ENCODE measurements at places on chromosomes 2 and 18.

DNA sequence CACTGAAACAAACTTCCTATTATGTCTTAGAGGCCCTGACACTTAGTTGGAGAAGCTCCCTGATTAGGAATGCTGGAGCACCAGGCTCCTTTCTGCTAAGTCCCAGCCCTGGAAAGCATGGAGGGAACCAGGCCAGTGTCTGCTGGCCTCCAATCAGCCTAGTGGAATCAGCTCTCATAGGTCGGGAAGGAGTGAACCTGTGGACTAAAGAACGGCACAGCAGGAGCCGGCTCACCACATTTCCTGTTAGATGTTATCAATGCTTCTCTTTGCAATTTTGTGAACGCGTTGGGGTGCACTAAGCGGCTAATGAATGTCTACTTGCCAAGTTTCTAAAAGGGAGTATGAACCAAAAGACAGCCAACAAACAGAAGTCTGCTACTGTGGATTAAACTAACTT is 296.6 kb downstream of the NAPG start:
- no peaks in the 10 kb centered on the region for H3K4me1 ChIP-seq
- H3K36me3 ChIP-seq: no peaks in the 10 kb centered on the region
- no peak for DNase-seq
- no peak overlapping the region for H3K4me3 ChIP-seq
- H3K27ac ChIP-seq: no peak overlapping the region
- peaks cover 16% of the 10 kb centered on the region for H3K27me3 ChIP-seq

GRCh38 chr2:219109471-219109870 is 48.8 kb upstream of the IHH start:
- no peak overlapping the region for H3K27ac ChIP-seq
- no peaks in the 10 kb centered on the region for H3K27me3 ChIP-seq
- no peak for DNase-seq
- no peaks in the 10 kb centered on the region for H3K36me3 ChIP-seq
- H3K4me3 ChIP-seq: no peak overlapping the region
- H3K4me1 ChIP-seq: no peaks in the 10 kb centered on the region

DNA sequence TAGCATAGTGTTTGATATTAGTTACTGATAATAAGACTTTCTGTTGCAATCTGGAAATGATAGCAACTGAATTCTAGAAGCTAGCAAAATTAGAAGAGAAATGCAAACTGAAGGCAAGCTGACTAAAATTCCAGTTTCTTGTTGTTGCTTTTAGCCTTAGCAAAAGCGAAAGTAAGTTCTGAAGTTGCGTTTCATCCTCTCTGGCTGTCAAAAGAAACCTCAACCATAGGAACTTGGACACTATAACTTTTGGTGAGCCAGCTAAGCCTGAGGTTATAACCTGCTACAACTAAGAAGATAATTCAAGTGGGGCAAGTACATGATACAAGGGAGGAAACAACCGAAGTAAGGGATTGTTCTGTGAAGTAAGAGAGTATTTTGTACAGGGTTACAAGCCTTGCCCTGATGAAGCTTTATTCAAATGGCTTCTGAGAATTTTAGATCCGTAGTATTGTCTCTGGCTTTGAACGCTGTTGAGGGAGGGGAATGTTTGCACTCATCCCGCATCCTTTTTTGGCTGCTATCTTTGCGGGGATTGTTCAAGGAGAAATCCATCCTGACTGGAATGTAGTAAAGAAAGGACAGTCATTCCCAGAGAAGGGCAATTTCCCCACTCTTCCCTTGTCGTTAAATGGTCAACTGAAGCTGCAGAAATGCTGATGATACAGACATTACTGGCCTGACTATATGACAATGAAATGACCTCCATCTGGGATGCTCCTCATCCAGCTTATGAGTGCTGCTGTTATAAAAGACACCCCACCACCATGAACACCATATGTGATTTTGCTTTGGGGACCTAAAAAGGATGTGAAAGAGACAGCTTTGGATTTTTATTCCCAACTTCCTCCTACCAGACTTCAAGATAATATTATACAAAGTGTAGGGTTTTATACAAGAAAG is 7.0 kb upstream of the TMX3 start:
- no peaks in the 10 kb centered on the region for H3K27me3 ChIP-seq
- H3K36me3 ChIP-seq: no peaks in the 10 kb centered on the region
- H3K27ac ChIP-seq: no peak overlapping the region
- no peak for DNase-seq

DNA sequence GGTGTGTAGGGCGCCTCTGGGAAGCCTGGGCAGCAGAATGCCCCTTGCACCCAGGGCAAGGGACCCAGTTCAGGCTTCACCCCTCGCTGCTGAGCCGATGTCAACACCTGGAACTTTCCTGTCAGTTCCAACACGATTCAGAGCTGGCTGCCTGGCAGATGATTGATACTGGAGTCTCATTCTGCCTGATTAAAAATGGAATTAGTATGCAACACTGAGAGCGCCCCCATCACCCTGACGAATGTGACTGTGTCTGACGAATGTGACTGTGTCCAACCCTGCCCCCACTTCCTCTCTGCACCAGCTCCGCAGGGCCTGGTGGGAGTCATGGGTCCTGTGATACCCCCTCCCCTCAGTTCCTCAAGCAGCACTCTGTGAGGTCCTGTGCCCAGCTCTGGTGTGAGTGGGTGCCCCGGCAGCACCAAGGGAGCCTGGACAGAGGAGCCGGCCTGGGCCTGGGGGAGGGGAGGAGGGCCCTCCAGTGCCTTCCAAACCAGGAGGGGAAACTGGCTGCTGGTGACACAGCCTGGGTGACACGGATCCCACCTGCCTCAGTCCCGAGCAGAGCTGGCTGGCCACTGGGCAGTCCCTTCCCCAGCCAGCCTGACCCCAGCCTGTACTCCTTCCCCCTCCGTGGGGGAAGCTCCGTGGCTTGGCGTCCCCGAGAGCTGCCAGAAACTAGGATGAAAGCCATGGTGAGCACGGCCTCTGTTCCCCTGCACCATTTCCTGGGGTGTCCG is 41.4 kb upstream of the ALPP start:
- DNase-seq: peak; percentile 23
- H3K27me3 ChIP-seq: no peaks in the 10 kb centered on the region
- H3K4me3 ChIP-seq: no peak overlapping the region
- H3K4me1 ChIP-seq: no peaks in the 10 kb centered on the region
- H3K27ac ChIP-seq: no peak overlapping the region
- H3K36me3 ChIP-seq: no peaks in the 10 kb centered on the region

DNA sequence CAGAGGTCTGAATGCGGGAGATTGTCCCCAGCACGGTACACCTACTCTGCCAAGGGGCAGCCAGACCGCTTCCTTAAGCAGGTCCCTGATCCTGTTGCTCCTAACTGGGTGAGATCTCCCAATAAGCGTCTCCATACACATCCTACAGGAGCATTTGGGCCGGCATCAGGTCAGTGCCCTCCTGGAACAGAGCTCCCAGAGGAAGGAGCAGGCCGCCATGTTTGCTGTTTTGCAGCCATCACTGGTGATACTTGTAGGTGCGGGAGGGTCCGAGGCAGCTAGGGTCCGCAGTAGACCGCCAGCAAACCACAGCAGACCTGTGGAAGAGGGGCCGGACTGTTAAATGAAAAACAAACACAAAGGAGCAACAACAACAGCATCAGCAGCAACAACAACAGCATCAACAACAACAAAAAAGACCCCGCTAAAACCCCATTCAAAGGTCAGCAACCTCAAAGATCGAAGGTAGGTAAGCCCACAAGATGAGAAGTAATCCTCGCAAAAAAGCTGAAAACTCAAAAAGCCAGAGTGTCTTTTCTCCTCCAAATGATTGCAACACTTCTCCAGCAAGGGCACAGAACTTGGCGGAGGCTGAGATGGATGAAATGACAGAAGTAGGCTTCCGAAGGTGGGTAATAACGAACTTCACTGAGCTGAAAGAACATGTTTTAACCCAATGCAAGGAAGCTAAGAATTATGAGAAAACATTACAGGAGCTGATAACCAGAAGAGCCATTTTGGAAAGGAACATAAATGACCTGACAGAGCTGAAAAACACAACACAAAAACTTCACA is 79.0 kb upstream of the CDH7 start:
- no peaks in the 10 kb centered on the region for H3K36me3 ChIP-seq
- H3K27ac ChIP-seq: no peak overlapping the region
- H3K4me1 ChIP-seq: no peaks in the 10 kb centered on the region
- no peak for DNase-seq
- no peaks in the 10 kb centered on the region for H3K27me3 ChIP-seq

DNA sequence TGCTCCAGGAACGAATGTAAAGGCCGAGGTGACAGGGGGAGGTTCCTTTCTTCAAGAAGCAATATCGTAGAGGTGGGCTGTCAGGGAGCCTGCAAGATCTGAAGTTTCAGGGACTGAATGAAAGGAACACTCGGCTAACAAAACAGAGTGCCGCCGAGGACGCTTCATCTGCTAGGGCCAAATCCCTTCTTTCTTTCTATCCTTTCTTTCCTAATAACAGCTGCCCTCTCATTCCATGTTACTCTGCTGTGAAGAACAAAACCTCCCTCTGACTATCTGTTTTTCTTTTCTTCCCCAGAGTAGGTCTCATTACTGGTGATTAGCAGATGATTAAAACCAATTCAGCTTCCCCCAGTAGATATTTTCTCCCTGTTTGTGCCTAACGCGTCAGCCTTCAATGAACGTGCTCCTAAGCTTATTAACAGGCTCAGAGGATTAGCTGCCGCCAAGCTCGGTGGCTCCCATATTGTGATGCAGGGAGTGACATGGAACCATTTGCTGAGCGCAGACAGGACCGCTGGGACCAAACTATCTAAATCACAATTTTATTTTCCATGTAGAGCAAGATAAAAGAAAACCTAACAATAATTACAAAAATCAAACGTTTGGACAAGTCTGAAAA is 414.6 kb downstream of the TMEM182 start:
- H3K36me3 ChIP-seq: no peaks in the 10 kb centered on the region
- H3K4me1 ChIP-seq: no peaks in the 10 kb centered on the region
- no peak overlapping the region for H3K27ac ChIP-seq
- no peaks in the 10 kb centered on the region for H3K27me3 ChIP-seq

- no peaks in the 10 kb centered on the region for H3K36me3 ChIP-seq
- peak overlapping the region; percentile 87 for H3K27ac ChIP-seq
- no peak overlapping the region for H3K4me3 ChIP-seq
- peaks cover 45% of the 10 kb centered on the region for H3K4me1 ChIP-seq
Observed at GRCh38 chr2:152523091-152523490, 188.1 kb downstream of the FMNL2 start.

- H3K36me3 ChIP-seq: no peaks in the 10 kb centered on the region
- no peaks in the 10 kb centered on the region for H3K4me1 ChIP-seq
- no peaks in the 10 kb centered on the region for H3K27me3 ChIP-seq
- H3K27ac ChIP-seq: no peak overlapping the region
Observed at GRCh38 chr2:57562495-57562894, 484.1 kb upstream of the VRK2 start.

DNA sequence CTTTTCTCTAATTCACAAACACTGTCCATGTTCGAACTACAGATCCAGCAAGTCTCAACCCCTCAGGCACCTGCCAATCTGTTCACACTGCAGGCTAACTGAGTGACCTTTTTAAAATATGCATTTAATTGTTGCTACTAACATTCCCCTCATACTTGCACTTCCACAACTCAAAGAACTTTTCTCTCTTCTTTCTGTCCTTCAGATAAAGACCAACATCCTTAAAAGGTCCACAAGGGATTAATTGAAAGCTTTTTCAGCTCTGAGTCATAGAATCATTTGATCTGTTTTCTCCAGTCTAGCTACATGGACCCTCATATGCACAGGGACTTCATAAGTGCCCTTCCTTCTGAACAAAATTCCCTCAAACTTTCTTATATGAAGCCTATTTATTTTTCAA is 1321.2 kb downstream of the DPP10 start:
- H3K36me3 ChIP-seq: no peaks in the 10 kb centered on the region
- no peaks in the 10 kb centered on the region for H3K27me3 ChIP-seq
- H3K27ac ChIP-seq: no peak overlapping the region
- no peaks in the 10 kb centered on the region for H3K4me1 ChIP-seq
- H3K4me3 ChIP-seq: no peak overlapping the region

DNA sequence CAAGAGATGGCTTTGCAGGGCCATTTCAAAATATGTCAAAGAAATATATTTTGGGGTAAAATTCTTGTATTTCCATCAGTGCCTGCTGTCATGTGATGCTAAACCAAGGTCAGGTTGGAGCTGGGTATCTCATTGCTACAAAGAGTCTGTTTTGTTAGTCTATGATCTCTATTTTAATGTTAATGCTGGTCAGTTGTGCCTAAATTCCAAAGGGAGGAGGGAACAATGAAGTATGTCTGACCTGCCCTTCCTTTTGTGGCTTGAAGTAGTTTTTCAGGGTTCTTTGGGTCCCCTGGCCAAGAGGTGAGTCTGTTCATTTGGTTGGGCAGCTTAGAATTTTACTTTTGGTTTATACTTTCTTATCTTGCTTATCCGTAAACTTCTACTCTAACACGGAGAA is 61.6 kb upstream of the DYNAP start:
- no peak overlapping the region for H3K4me3 ChIP-seq
- no peaks in the 10 kb centered on the region for H3K36me3 ChIP-seq
- no peak overlapping the region for H3K27ac ChIP-seq

GRCh38 chr2:98324181-98324580 is 22.1 kb upstream of the CNGA3 start:
- no peaks in the 10 kb centered on the region for H3K36me3 ChIP-seq
- no peaks in the 10 kb centered on the region for H3K27me3 ChIP-seq
- DNase-seq: no peak
- no peak overlapping the region for H3K4me3 ChIP-seq
- no peak overlapping the region for H3K27ac ChIP-seq
- no peaks in the 10 kb centered on the region for H3K4me1 ChIP-seq

- no peaks in the 10 kb centered on the region for H3K4me1 ChIP-seq
- no peaks in the 10 kb centered on the region for H3K27me3 ChIP-seq
- DNase-seq: no peak
Observed at GRCh38 chr2:181563101-181563692, 93.7 kb downstream of the CERKL start.

- no peaks in the 10 kb centered on the region for H3K4me1 ChIP-seq
- H3K4me3 ChIP-seq: no peak overlapping the region
- no peak for DNase-seq
- H3K36me3 ChIP-seq: no peaks in the 10 kb centered on the region
- H3K27me3 ChIP-seq: no peaks in the 10 kb centered on the region
Observed at GRCh38 chr2:174561972-174562370, 35.6 kb downstream of the WIPF1 start.

DNA sequence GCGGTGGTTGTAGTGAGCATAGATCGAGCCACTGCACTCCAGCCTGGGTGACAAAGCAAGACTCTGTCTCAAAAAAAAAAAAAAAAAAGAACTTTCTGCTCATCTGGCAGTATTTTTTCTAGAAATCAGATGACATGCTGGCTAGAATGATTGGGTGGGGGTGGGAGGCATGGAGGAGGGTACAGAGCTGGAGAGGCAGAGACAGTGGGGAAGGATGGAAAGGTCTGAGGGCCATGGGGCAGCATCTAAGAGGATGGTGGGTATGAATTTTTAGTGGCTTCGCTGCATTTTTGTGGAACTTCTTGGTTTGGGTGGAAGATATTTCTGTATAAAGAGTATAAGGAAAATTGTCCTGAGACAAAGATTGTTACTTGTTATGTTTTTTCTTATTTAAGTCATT is 23.3 kb downstream of the ARMC9 start:
- no peaks in the 10 kb centered on the region for H3K4me1 ChIP-seq
- H3K27ac ChIP-seq: no peak overlapping the region
- H3K36me3 ChIP-seq: peaks cover 33% of the 10 kb centered on the region
- H3K4me3 ChIP-seq: no peak overlapping the region
- no peak for DNase-seq
- no peaks in the 10 kb centered on the region for H3K27me3 ChIP-seq

- no peak for DNase-seq
- no peaks in the 10 kb centered on the region for H3K27me3 ChIP-seq
- H3K4me3 ChIP-seq: no peak overlapping the region
- no peaks in the 10 kb centered on the region for H3K4me1 ChIP-seq
- no peak overlapping the region for H3K27ac ChIP-seq
Observed at GRCh38 chr2:179412112-179412511, 147.5 kb upstream of the SESTD1 start.

GRCh38 chr2:67201521-67201920 is 195.6 kb upstream of the ETAA1 start:
- H3K36me3 ChIP-seq: no peaks in the 10 kb centered on the region
- H3K4me1 ChIP-seq: no peaks in the 10 kb centered on the region
- no peaks in the 10 kb centered on the region for H3K27me3 ChIP-seq
- DNase-seq: no peak
- H3K4me3 ChIP-seq: no peak overlapping the region
